ENCODE measurements at places on chromosomes 12 and 14.

DNA sequence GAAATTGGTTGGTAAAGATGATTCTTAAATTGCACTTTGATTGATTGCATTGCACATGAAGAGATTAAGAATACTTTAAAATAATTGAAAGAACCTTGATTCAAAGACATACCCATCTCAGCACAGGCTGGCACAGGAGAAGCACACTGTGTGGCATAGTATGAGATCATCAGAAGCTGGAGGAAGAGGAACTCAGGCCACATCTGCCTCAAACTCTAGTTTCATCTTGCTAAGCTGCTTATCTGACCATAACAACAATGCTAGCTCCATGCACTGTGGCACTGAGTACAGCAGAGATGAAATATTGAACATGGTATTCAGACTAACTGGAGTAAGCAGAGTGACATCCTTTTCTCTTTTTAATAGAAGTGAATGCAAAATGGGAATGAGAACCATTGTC, 99.1 kb downstream of the TBC1D30 start:
- no peak for DNase-seq

DNA sequence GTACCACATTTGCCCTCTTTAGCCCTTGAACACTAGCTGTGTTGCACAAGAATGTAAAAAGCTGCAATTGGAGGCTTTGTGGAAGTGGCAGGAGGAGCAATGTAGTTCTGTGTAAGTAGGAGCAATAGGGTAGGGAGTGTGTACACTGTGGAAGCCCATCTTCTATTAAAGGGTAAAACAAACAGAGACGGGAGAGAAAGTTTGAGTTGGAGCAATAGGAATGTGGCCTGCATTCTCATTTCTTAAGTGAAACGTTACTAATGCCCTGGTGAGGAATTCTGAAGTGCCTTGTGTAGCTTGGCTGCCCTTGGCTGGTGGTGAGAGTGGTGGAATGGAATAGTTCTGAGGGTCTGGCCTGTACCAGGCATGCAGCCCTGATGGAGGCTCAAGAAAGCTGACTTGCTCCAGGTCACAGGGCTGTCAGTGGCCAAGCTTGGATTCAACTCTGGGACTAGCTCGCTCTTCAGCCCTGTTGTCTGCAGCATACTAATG, 38.8 kb upstream of the ATP23 start:
- DNase-seq: no peak

- no peak for DNase-seq
Measured at GRCh38 chr14:71371711-71372396, 464.6 kb downstream of the PCNX1 start.

DNA sequence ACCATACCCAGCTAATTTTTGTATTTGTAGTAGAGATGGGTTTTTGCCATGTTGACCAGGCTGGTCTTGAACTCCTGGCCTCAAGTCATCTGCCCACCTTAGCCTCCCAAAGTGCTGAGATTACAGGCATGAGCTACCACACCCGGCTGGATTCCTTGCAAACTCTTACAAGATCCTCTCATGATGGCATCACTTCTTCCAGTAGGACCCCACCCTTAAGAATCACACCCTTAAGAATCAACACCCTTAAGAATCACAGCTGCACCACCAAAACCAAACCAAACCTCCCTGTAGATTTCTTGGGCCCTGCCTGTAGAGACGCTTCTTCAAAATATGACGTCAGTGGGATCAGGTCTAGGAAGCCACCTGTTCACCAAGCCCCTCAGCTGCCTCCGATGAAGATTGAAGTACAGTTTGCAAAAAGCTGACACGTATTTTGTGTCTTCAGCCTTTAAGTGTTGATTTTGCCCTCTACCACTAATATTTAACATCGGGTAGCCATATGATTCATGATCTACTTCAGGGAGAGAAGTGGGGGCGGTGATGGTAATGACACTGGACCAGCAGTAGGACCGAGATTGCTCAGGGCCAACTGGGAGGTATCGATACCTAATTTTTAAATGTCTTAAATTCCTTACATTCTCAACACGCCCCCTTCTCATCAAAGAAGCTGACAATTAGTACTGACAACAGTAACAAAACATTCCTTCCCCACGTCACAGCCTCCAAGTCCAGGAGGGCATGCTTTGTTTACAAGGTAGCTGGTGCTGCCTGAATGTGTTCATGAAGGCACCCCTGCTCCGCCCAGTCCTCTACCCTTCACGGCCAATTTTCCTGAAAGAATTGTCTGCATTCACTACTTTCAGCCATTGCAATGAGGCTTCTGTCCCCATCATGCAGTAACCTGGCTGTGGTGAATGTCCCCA, 57.2 kb downstream of the ESRRB start:
- peak; percentile 83 for DNase-seq

GRCh38 chr14:105710119-105711043, 184.0 kb downstream of the TMEM121 start:
- no peak for DNase-seq

- DNase-seq: peak; percentile 56
Measured at GRCh38 chr12:3454780-3455179, 36.2 kb upstream of the PRMT8 start.

GRCh38 chr14:92877757-92878431, 45.1 kb upstream of the CHGA start:
- DNase-seq: peak; percentile 6

Measured in mesendoderm (in vitro differentiated cells).